ENCODE measurements at places on chromosomes 1 and 21.

GRCh38 chr1:229867726-229868125, 199.3 kb upstream of the GALNT2 start:
- no peak for DNase-seq

DNA sequence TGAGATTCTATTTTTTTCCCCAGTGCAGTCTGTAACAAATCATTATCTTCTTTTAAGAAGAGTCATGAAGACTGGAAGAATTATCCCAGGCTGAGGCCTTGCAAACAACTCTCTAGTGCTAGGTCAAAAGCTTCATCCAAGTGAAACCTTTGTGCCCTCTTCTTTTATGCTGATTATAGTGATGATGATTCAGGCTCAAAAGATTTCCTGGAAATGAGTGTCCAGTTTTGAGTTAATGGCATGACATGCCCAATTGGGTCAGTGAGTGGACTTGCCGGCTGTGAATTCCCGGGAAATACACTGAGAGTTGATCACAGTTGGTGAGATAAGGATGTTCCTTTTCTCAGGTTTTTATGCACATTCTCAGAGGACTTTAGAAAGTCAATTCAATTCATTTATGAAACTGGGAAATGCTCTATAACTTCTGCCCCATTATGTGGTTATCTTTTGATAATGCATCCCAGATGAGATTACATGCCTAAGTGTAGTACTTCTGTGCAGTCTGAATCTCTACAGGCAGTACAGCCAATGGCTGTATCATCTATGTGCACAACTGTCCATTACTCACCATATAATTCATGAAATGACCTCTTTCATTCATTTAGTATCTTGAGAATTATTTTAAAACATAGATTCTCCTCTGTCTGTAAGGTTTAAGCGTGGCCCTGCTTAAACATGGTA, 66.2 kb downstream of the S1PR1 start:
- DNase-seq = no peak

GRCh38 chr1:48229317-48229716, 6.8 kb downstream of the SLC5A9 start:
- no peak for DNase-seq

DNA sequence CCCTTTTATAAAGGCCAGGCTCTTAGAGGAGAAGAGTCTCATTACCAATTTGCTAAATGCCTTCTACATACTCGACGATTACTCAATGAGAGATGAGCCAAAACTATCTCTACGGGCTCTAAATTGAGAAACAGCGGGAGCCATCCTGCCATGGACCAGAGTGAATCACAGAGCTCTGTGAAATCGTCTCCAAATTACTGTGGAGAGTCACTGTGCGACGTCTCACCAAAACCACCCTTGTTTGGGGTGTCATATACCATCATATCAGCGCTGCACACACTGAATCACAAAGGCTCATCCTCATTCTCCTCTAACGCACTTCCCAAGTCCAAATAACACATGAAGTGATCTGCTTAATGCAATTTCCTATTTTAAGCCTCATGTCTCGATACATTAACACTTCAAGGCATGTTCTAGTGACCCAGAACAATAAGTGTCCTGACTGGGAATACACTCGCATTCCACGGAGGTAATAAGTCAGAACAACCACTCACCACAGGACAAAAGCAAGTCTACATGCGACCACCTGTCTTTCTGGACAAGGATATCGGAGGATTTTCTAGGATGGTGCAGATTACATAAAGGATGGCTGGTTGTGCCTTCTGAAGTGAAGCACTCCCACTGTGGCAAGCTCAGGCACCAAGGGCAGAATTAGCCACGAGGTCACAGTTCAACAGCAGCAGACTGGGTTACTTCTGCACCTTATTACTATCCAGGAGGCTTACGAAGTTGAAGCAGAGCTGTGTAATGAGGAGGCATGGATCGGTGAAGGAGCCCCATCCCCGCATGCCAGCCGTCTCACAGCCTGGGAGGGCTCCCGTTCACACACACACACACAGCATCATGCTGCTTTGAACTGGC, 44.3 kb downstream of the NID1 start:
- DNase-seq = no peak

GRCh38 chr21:17783481-17784179, 35.5 kb downstream of the C21orf91 start:
- no peak for DNase-seq

DNA sequence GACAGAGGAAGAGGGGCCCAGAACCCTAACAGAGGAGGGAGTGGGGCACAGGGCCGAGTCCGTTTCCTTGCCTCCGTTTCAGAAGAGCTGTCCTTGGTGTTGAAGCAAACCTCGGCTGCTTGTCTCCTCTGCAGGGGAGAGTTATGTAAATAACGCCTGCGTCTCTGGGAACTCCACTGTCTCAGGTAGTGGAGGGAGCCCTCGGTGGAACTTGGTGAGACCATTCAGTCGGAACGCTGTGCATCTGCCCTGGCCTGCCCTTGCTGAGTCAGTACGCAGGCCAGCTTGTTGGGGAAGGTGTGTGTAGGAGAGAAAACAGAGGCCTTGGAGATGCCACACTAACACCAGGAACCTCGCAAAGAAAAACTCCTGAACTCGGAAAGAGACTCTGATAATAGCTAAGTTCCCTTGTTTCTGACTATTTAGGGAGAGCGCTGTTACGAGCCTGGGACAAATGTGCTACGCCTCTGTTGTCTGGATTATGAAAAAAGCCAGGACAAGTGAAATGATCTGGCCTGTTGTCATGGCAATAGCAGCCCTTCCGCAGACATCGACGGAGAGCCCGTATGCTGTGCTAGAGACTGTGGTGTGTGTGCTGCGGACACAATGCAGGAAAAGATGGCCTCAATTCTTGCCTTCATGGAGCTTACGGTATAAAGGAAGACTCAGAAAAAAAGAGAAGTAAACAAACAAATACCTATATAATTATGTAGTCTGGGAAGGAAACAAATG, 94.6 kb upstream of the AKT3 start:
- no peak for DNase-seq

GRCh38 chr1:42034426-42034825, 115.7 kb upstream of the HIVEP3 start:
- DNase-seq = no peak

DNA sequence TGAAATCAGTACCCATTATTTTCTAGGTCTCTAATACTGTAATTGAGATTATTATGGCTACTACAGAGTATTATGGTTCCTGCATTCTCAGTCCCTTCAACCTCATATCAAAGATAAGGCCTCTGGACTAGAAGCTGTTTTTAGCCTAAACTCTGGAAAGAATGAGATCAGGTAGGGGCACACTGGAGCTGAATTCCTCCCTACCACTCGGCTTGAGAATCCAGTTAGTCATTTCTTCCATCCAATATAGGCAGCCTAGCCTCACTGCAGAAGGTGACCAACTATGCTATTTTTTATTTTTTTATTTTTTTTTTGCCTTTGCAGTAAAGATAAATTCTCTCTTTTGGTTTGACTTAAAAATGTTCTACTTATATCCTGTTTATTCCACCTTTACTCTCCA, 8.0 kb upstream of the HAX1 start:
- no peak for DNase-seq

GRCh38 chr1:40592107-40592803, 60.8 kb downstream of the ZNF684 start:
- DNase-seq = peak; percentile 13

DNA sequence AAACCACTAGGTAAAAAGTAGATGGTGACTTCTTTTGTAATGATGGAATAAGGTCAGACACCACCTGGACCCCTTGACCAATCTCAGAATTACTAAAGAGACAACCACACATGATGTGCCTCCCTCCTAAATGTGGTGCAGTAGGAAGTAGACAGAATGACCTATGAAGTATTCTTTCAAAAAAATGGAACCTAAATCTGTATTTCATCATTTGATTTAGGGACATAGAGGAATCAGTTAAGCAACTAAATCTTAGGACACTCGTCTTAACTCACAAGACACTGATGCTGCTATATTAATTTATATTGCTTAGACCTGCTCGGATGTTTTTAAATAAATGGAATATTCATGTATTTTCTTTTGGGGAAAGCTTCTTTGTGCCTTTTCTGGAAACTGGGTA, 80.9 kb upstream of the IRF2BP2 start:
- no peak for DNase-seq

DNA sequence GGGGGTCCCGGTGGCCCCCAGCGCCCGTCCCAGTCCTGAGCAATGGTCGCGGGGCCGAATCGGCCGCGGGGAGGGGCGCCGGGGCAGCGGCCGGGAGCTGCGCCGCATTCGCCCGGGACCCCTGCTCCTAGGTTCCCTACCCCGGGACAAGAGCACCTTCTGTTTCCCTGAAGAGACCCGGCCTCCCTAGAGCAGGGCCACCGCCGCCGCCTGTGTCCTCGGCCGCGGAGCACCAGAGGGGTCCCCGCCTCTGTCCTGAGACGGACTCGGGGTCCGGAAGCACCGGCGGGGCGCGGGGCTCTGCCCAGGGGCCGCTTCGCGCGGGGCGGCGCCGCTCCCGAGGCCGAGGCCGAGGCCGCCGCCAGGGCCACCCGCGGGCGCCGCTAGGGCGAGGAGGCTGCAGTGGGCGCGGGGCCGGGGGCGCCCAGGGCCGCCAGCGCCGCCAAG, 157.9 kb downstream of the CASZ1 start:
- no peak for DNase-seq

Data from NCI-H460 (cell line).